ENCODE measurements at places on chromosomes 1 and 21.

DNA sequence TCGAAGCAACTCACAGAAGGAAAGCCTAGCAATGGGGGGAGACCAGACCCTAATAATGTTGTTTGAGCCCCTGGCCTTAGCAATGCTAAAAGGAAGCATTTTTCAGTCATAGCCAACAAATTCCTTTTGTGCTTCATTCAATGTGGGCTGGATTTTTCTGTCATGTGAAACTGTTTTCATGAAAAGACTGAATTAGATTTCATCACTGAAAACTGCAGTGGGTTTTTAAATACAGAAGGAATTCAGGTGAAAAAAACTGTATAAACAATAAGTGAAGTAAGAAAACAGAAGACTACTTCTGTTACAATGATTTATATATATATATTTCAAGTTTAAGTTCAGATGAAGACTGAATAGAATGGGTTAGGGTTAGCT, 204.8 kb downstream of the SMYD3 start:
- DNase-seq, result no peak

- DNase-seq, result peak; percentile 45
These were observed 1.0 kb downstream of the YOD1 start for GRCh38 chr1:207049974-207050391.

DNA sequence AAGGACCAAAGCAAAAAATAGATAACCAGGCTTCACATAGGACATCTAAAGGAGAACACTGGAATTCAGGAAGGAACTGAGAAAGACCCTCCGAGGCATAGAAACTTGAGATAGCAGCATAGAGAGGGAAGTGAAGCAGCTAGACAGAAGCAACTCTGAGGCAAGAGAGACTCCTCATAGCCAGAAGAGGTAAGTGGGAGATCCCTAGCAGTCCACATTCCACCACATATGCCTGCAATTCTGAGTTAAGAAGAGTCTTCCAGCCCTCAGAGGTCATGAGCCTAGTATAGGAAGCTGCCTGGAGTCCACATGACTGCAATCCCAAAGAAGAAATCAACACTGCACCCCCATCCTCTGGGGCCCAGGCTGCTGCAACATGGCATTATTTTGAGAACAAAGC, 13.9 kb upstream of the FGGY start:
- no peak for DNase-seq

DNA sequence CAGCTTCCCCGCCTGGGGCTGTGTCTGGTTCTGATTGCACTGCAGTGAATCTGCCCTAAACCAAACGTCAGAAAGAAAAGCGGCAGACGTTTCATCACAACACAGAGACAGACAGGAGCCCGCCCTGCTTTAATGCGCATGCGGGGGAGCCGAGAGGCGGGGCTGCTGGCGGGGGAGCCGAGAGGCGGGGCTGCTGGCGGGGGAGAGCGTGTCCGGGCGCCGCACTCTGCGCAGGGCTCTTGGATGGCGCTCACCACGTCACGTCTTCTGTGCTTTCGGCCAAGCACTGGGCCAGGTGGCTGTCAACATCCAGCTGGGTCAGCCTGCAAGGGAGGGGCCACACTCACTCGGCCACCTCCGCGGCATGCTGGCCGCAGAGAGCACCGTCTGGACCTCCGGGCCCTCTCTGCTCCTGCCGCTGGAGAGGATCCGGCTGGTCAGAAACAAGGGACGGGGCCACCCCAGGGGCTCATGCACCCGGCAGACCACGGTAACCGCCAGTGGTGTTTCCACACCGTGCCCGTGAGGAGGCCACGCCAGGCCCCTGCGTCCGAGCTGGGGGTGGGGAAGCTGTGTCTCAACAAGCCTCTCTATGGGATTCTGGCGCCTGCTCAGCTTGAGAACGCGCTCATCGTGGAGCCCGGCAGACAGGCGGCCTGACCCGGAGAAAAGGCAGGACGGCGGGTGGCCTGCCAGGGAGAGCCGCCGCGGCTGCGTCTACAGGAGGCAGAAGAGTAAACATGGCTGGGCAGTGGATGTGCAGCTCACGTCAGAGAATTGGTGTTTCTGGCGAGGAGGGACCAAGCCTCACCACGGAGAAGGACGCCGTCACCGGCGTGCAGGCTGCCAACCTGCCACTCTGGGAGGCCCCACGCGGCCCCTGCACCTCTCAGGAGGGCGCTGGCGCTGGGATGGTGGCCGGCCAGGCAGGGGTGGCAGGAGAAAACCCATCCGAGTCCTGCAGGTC, 4.8 kb downstream of the FAAP20 start:
- peak; percentile 37 for DNase-seq

- no peak for DNase-seq
These were observed 12.4 kb upstream of the UHMK1 start for GRCh38 chr1:162485236-162485635.

GRCh38 chr1:87869567-87869966, 540.9 kb downstream of the LMO4 start:
- DNase-seq, result no peak

DNA sequence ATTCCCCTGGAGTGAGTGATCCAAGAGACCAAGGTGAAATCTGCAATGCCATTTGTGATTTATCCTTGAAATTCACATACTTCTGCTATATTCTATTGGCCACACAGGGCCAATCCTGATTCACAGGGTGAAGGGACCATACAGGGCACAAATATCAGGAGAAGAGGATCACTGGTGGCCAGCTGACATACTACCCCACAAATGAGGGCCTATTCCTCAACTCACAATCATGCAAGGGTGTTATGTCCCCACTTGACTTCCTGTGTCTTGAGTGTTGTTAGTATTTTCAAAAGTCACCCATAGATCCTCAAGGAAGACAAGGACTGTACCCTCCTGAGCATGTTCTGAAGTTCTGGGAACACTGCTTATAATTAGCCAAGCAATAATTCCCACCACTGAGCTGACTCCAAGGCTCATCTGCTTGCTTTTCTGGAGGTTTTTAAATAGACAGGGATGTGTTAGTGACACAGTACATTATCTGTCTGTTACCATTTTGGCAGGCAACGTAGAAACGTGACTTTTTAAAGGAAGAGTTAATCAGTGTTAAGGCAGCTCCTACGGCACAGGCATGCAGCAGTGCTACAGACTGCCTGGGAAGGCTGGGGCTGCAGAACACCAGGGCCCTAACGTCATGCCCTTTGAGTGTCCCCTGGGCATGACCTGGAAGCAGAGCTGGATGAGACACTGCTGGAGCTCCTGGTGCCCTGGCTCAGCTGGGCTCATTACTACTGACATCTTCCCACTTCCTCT, 137.4 kb downstream of the FAM78B start:
- DNase-seq, result no peak

GRCh38 chr1:57404884-57405283, 19.0 kb downstream of the DAB1 start:
- no peak for DNase-seq

DNA sequence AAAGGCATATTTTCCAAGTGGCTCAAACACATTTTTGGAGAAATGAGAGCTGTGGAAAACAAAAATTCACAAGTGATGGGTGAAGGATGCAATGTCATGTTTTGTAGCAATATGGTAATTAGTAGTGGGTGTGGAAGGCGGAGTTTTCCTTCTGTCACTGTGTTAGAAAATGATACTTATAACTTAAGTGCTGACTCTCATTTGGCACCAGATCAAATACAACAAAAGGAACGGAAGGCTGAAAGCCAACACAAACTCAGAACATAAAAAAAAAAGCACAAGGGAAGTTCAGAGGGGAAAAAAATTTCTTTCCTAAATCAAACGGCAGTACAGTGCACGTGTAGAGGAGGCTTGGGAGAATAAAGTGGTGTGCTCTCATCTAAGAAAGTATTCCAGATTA, at the start of gene TNFSF18:
Gene TNFSF18, minus strand, starts transcription at position 77 of the 400 bp plus-strand sequence. Its CDS starts 45 bp downstream, at position 32.
- no peak for DNase-seq

GRCh38 chr1:5725855-5726585, 266.2 kb downstream of the NPHP4 start:
- no peak for DNase-seq

GRCh38 chr1:94530373-94530878, 11.1 kb downstream of the F3 start:
- DNase-seq, result no peak

- DNase-seq, result no peak
These were observed 574.7 kb upstream of the ZP4 start for GRCh38 chr1:238465449-238465848.

DNA sequence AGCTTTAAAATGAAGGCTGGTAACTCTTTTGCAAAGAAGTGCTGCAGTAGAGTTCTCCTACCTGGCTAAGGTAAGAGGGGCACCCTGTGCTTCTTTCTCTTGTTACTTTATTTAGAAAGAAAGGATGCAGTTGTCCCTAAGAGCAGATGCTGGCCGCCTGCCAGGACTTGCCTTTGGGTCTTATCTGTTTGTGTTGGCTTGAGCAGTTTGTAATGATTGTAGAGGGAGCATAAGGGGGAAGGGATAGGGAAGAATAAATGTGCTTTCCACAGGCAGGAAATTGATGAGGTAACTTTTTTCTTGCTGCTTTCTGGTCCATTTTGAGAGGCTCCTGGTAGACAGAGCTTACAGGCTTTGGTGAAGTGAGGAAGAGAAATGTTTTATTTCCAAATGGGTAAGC, 229.6 kb downstream of the HHAT start:
- no peak for DNase-seq

- DNase-seq, result no peak
These were observed 36.3 kb downstream of the MSTO1 start for GRCh38 chr1:155646307-155646706.

DNA sequence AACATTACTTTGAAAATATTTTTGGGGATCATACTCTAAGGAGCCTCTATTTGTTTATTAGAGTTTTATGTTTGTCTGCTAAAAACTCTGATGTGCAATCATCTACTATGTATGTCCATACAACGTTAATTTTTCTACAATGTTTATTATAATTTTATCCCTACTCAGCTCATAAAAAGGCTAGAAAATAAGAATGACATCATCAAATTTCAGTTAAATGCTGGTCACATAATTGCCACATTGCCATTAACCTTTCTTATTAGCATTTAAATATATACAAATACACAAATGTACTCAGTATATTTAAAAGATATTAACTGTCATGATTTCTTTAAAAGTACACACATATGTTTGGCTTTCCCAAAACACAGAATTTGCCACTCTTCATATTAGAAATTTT, 191.6 kb downstream of the BRINP3 start:
- no peak for DNase-seq

GRCh38 chr1:166827426-166827825, 11.8 kb upstream of the POGK start:
- DNase-seq, result no peak

DNA sequence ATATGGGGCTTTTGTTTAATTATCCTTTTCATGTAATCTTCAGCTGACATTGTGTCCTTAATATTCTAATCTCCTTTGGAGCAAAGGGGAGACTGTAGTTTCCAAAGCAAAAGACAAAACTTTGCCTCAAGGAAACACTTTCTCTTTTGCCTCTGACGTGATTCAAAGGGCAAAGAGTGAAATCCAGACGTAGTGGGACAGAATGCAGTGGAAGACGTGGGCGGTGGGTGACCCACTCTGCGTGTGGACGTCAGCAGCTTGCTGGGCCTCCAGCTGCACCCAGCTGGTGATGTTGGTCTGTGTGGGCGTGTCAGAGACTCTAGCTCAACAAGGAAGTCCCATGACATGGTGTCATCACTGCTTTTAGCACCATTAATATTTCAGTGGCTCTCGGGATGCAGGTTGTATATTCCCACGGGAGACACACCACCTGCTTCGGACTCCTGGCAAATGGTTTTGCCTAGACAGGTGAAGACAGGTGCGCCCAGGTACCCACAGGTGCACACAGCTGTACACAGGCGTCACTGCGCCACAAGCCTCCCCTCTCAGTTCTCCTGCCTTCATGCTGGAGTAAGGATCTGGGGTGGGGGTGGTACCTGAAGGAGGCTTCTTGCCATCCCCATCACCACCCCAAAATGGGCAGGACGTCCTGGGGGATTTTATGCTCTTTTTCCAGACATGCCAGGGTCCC, 292.1 kb upstream of the VAMP3 start:
- DNase-seq, result no peak

GRCh38 chr1:18262726-18263125, 155.1 kb downstream of the IGSF21 start:
- DNase-seq, result no peak

GRCh38 chr1:228299211-228299610, 91.4 kb downstream of the OBSCN start:
- no peak for DNase-seq

DNA sequence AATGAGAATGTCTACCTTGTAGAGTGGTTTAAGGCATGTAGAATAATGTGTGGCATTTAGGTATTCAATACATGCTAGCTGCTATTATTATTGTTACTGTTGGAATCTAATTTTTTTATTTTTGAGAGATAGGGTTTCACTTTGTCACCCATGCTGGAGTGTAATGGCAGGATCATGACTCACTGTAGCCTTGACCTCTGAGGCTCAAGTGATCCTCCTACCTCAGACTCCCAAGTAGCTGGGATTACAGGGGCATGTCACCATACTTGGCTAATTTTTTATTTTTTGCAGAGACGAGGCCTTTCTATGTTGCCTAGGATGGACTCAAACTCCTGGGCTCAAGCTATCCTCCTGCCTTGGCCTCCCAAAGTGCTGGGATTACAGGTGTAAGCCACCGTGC, 61.9 kb downstream of the EPB41 start:
- no peak for DNase-seq

DNA sequence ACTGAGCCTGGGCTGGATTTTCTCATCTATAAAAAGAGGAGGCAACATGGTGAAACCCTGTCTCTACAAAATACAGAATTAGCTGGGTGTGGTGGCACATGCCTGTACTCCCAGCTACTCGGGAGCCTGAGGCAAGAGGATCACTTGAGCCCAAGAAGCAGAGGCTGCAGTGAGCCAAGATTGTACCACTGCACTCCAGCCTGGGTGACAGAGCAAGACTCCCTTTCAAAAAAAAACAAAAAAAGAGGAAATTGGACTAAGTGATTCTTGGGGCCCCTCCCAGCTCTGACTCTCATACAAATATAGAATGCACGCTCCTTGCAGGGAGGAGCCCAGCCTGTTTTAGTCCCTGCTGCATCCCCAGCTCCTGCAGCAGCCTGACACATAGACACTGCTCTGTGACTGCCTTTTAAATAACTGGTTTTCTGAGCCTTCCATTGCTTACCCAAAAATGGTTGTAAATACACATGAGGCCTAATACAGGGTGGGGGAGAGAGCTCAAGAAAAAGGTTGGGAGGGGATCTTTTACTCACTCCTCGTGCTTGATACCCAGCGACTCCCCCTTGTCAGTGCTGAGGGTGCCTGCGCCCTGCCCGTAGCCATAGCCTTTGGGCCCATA, 17.2 kb downstream of the CSRP1 start:
- DNase-seq, result no peak

- no peak for DNase-seq
These were observed 61.8 kb downstream of the SPAG17 start for GRCh38 chr1:118123116-118123839.

DNA sequence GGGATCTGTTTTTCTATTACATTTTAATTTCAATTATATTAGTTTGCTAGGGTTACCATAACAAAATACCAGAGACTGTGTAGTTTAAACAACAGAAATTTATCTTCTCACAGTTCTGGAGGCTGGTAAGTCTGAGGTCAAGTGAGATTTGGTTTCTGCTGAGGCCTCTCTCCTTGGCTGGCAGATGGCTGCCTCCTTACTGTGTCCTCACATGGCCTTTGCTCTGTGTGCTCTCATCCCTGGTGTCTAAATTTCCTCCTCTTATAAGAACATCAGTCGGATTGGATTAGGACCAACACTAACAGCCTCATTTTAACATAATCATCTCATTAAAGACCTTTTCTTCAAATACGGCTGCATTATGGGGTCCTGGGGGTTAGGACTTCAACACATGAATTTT, 195.2 kb upstream of the CHODL start:
- DNase-seq, result no peak

All from NCI-H1048 (cell line).